Activated CD8-positive, alpha-beta memory T cell treated with anti-CD3 and anti-CD28 coated beads, Interleukin-2, amount 50 U/mL, for 4 hours (primary cell): ENCODE measurements at places on chromosomes 13 and 19.

GRCh38 chr19:5183616-5184015 lies 157.0 kb downstream of the PTPRS start:
- DNase-seq: no peak

GRCh38 chr19:40811478-40812341 lies 12.7 kb downstream of the EGLN2 start:
- no peak for DNase-seq

DNA sequence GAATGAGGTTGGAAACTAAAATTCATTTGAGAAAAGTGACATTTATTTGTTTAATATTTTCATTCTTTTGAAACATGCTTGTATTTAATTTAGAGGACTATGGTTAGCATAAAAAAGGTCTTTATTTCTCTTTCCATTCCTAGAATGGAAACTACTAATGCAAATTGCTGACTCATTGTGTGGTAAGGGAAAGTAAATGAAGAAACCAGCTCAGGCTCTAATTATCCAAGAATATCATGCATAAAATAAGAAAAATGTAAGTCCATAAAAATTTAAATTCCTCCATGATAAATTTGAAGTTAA lies 777.0 kb upstream of the SLITRK1 start:
- DNase-seq: no peak

- DNase-seq: no peak
These were observed 69.7 kb downstream of the UFM1 start for GRCh38 chr13:38419312-38419873.

DNA sequence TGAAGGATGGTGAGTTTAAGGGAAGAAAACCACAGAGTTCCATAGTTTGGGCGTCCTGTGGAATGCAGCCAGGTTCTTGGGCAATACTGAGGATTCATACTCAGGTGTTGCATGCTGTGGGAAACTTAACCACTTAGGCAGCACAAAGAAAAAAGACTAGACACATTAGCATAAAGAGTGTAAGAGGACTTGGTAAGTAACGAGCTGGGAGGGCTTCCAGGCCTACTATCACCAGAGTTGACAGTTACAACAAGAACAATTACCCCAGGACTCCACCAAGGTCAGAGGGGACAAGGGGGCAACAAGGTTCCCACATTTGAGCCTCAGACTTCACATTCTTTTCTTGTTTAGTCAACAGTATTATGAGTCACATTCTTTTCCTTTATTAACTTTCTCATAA lies 33.2 kb downstream of the KCTD12 start:
- no peak for DNase-seq

DNA sequence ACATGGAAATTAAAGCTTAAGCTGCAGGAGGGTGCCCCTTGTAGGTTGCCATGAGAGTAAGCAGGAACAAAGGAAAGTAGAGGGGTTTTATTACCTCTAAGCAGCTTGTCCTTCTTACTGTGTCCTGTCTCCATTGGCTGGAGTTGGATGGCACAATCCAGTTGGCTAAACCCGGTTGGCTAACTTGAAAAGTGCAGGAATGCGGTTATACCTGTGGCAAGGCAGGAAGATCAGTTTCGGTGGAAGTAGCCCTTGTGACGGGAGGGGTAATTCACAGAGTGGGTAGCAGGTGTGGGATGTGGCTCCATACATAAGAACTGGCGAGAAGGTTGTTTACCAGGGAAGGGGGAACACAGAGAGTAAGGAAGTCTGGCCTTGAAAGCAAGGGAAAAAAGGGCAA lies 3.2 kb downstream of the ZNF726 start:
- DNase-seq: no peak

DNA sequence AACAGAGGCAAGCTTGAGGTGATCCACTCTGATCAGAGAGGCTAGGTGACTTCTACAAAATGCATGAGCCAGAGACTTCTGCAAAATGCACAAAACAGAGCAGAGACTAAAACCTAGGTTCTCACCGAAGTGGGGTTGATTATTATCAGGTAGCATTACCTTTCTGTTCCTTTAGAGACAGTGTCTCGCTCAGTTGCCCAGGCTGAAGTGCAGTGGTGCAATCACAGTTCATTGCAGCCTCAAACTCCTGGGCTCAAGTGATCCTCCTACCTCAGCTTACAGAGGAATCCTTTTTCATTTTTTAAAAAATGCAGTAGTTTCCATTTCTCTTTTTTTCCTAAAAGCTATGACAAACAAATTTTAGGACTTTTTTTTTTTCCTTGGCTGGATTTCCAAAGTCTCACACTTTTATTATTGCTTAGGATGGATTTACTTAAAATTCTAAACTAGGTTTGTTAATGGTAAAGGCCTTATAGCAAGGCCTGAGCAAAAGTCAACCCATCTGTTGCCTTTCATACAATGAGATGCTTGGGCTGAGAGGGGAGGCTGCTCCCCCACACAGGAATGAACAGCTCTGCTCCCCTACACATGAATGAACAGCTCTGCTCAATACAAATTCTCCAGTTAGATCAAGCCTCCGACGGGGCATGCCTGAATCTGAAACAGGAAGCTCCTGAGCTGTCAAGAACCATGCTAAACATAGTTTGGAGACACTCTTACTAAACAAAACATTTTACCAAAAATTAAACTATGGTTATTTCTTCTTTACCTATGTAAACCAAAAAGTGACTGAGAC lies 18.8 kb upstream of the TNFRSF19 start:
- DNase-seq: no peak

DNA sequence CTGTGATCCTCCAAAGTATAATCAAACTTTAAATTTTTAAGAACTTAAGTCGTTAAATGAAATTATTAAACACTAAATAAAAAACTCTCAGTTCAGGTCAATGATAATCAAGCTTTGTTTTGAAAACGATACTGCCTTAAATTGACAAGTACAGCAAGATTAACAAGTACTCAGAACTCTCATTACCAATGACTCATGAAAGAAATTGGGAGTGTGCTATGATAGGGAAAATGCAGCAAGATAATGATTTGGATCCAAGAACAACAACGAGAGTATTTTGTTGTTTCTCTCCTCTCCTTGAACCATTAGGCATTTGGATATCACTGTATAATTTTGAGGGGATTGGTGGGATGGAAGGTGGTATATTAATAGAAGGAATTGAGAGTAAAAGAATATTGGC lies 10.2 kb downstream of the N4BP2L2 start:
- DNase-seq: no peak

DNA sequence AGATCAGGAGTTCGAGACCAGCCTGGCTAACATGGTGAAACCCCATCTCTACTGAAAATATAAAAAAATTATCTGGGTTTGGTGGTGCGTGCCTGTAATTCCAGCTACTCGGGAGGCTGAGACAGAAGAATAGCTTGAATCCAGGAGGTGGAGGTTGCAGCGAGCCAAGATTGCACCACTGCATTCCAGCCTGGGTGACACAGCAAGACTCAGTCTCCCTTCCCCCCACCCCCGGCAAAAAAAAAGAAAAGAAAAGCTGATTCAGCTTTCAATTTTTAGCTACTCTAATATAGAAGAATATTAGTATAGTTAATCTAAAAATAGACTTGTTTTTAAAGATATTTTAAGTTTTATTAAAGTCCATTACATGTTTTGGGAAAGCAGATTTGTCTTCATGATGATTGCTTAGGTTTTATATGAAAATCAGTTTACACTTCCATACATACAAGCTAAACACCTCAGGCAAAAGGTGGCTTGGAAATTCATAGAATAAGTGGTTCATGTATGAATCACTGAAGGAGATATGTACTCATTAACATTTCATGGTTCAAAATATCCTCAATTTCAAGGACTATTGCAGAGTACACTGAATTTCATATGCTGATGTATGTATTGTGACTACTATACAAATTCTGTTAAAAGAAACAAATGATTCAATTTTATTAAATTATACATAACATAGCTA lies 165.2 kb downstream of the TDRD3 start:
- DNase-seq: no peak

DNA sequence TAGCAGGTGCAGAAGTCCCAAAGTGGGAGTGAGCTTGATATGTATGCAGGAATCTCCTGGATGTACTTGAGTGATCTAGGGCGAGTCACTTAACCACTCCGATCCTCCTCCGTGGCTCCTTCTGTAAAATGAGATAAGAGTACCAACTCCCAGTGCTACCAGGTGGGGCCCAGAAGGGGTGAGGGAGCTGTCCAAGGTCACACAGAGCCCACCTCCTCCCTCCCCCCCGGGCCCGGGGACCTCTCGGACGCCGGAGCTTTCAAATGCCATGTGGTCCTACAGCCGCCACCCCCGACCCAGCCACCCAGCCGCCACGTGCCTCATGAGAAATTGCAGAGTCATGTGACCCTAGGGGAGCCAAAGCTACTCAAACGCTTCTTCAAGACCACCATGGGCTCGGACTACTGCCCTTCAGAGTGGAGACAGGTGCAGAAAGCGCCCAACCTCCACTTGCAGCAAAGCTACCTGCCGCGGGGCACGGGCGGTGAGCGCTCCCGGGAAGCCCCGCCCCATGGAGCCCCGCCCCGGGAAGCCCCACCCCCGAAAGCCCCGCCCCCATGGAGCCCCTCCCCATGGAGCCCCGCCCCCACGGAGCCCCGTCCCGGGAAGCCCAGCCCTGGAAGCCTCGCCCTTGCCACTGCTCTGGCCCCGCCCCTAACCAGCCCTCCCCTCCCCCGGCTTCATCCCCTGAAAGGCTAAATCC lies 10.1 kb upstream of the ZNF358 start:
- no peak for DNase-seq

DNA sequence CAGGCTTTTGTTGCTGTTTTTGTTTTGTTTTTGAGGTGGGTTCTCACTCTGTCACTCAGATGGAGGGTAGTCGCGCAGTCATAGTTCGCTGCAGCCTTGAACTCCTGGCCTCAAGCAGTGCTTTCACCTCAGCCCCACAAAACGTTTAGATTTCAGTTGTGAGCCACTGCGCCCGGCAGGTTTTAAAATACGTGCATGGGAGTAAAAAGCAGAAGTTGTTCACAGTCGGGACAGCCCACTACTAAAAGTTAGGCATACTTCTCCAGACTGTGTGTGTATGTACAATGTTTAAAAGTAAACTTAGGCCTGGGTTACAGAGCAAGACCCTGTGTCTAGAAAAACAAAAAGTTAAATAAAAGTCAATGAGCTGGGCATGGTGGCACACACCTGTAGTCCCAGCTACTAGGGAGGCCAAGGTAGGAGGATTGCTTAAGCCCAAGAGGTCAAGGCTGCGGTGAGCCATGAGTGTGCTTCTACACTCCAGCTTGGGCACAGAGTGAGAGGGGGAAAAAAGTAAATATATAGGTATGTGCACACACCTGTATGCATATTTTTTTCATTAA lies 6.1 kb downstream of the SAFB start:
- no peak for DNase-seq

DNA sequence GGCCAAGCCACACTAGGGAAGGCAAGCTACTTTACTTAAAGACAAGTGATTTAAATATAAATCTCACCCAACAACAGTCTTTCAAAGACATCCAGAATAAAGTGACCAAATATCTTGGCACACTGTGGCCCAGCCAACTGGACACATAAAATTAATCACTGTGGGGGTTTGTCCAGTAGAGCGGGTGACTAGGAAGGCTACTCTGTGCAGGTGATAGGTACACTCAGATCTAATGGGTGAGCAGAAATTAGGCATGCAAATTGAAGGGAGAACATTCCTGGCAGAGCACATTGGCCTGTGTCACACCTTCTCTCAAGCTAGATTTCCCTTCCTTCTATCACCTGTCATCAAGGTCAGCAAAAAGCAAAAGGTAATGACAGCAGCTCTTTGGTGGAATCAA lies 23.4 kb upstream of the CYSLTR2 start:
- no peak for DNase-seq

DNA sequence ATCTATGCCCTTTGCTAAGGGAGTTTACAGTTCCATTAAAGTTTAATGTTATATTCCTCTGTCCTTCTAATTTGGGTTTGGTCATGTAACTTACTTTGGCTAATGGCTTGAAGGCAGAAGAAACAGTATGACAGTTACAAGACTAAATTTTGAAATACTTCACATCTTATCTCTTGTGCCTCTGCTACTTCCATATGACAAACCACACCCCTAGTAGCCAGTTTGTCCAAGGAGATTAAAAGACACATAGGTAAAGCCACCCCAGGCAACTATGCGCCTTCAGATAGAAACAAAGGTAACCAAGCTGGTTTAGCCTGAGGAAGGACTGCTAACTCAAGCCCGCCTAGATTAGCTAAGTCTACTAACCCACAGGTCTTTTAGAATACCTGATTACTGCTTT lies 273.4 kb upstream of the MIR17HG start:
- no peak for DNase-seq

DNA sequence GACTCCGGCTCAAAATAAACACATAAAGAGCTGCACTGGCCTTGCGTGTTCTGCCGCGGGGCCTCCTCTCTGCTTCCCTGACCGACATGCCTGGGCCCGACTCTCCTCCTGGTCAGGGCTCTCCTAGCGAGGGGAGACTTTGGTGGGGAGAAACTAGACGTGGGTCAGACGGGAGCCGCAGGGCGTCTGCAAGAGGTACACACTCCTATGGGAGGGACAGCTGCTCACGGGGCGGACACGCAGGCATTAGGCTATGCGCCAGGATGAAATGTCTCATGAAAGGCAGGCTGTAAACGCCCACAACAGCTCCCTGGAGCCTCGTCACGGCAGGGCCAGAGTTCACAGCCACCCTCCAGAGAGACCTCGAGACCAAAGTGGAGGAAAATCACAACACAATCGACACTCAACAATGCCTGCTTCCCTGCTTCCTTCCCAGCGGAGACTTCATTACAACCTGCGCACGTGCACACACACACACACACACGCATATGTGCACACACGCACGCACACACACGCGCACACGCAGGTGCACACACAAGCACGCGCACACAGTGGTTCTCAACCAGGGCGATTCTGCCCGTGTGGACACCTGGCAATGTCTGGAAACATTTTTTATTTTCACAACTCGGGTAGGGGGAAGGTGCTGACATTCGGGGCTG lies 5.8 kb downstream of the SLC39A3 start:
- DNase-seq: no peak

GRCh38 chr19:47296036-47296435 lies 13.6 kb upstream of the C5AR1 start:
- DNase-seq: peak; percentile 73

- DNase-seq: no peak
These were observed 4.9 kb upstream of the RGCC start for GRCh38 chr13:41452462-41452861.
